Fibroblast of mammary gland (primary cell): ENCODE measurements at places on chromosomes 12 and 14.

GRCh38 chr14:75369506-75369905 is 58.3 kb upstream of the JDP2 start:
- peak; percentile 18 for DNase-seq

GRCh38 chr12:118346895-118347294 is 25.8 kb downstream of the TAOK3 start:
- DNase-seq: no peak

DNA sequence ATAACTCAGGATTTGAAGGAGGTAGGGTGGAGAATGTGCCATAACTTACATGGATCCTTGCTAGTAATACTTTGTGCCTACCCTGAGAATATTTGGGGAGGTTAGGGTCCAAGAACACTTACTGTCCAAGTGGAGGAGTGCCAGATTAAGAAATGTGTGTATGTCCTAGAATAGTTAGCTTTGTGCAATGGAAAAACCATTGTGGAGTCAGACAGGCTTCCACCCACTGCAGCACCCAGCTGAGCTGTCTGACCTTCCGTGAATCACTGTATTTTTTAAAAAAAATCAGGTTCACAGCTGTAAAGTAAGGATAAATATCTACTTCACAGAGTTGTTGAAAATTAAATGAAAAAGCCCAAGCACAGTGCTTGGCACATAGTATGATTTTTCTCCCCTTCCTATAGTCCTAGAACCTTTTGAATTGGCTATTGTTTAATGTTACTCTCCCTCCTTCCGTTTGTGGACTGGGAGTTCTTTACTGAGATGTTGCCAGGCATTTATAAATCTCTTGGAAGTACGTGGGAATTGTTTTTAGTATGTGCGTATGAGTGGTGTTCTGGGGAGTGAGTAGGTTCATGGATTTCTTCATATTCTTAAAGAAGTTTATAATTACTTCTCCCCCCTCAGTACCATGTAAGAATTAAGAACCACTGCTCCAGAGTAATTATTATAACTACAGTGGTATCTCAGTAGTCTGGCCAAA is 9.2 kb downstream of the RAB21 start:
- peak; percentile 81 for DNase-seq

DNA sequence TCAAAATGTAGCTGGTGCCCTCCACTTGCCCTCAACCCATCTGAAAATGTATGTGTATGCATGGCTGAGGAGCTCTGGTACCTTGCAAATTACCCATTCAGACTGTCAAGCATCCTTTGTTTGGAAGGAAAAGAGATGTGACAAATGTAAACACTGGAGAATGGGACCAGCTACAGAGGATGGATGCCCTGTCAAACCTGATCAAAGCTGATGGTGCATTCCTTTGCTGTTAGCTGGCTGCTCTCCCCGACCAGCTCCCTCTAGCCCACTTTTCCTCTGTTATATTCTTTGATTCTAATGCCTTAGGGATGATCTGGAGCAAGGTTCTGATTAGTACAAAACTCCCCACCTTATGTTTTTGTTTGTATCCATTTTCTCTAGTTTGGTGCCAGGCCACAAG is 310.3 kb downstream of the C12orf75 start:
- no peak for DNase-seq

- no peak for DNase-seq
Measured at GRCh38 chr14:81676395-81676794, 142.7 kb upstream of the SEL1L start.

DNA sequence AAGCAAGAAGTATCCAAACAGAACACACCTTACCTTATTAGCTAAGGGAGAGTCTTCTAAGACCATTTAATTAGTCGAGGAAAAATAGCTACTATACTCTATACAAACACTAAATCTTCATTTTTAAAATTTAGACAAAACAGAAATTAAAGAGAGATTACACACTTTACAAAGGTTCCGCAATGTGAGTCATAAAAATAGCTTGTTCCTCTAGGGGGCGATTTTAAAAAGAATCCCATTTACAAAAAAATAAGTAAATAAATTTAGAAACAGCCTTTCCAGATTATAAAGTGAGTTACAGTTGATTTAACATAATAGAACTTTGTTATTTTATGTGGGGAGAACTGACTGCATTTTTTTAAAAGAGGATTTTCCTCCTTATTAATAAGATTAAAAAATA is 201.6 kb downstream of the PAX9 start:
- no peak for DNase-seq

GRCh38 chr12:26287671-26288381 is 92.5 kb downstream of the SSPN start:
- peak; percentile 85 for DNase-seq
